ENCODE measurements at places on chromosomes 1 and 21.

GRCh38 chr1:14862114-14862771 lies 263.8 kb downstream of the KAZN start:
- DNase-seq: no peak

GRCh38 chr1:184276416-184276815 lies 110.4 kb upstream of the C1orf21 start:
- no peak for DNase-seq

GRCh38 chr1:225044258-225044657 lies 114.8 kb downstream of the DNAH14 start:
- no peak for DNase-seq

DNA sequence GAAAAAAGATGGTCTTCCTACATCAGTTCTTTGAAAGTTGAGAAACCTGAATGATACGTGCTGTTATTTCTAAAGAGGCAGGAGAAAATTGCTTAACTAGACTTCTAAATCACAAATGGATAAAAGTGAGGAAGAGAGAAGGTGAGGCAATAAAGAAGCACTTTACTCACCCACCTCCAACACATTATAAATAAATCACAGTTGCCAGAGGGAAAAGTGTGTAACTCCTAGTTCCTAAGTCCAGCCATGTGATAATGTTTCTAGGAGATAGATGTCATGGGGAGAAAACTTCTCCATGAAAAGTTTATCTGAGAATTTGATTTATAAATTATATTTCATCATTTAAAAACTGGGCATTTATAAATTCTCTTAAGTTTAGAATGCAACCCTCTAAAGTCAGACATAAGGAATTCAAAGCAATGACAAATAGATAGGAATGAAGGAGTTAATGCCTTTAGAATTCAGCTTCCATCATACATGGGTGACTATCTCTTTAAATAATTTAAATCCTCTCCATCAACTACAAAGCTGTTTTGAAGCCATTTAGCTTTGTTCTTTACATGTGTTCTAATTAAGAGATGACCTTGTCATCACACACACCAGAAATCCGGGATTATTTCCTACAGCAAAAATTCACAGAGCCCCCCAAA lies 60.0 kb downstream of the NRIP1 start:
- DNase-seq: no peak

GRCh38 chr1:63669151-63669961 lies 76.1 kb downstream of the PGM1 start:
- no peak for DNase-seq

DNA sequence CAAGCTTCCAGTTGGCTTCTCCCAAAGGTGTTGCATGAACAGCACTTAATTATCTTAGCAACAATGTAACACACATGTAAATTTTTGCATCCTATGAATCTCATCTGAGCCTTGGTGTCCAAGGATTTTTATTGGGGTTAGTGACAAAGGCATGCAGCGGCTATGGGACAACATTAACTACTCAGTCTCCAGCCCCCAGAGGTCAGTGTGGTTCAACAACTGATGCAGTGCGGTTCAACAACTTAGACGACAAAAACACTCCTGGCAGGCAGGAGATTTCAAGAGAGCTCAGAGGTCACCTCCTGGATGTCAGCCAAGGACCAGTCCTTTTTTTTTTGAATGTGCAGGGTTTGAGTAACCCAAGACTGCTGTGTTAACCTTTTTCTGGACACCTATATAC lies 77.5 kb upstream of the HMCN1 start:
- no peak for DNase-seq

DNA sequence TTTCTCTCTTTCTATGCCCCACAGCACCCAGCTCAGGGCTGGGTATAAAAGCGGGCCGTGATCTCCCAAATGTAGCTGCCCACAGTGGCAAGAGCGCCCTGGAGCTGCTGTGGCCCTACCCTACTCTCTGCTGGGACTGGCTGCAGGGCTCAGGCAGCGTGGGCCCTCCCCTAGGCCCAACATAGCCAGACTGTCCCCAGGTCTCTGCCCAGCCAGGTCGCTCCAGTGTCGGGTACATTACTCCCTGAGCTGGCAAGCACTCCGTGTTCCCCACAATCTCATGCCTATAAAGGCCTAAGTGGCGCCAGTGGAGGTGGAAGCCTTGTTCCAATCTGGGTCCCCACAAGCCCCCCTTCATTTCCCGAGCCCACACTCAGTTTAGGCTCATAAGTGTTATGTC lies 66.2 kb downstream of the GLIS1 start:
- no peak for DNase-seq

DNA sequence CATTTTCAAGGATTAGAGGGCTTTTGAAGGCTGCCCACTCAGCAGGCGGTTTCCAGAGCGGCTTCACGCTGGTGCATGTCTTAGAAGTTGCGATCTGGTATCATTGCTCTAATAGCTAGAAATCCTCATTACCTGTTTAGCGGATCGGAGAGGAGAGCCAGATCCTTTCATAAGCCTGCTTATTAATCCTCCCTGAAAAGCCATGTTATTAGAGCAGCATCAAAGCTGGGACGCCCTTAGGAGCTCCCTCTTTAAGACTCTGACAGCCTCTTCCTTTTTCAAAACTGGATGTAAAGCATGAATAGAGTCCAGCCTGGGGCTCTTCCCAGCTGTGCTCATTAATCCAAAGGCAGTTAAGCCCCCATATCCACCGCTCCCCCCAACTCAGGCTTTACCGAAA lies 13.9 kb upstream of the CTSE start:
- DNase-seq: no peak

GRCh38 chr1:84982395-84982794 lies 14.5 kb downstream of the MCOLN2 start:
- DNase-seq: no peak

DNA sequence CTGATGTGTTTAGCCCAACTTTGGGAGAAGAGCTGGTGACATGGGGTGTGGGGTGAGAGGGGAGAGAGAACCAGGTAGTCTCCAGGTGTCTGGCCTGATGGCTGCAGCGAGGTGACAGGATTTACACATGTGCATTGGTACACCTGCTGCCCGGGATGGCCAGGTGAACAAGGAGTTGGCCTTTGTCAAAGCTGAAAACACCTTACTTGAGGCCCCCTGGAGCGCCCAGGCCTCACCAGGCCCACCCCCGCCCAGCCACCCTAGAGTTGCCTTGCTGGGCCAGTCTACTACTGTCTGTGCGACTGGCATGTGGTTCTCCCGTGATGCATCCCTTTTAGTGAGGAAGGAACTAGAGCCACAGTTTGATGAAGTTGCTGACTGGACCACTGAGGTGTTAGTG lies 90.5 kb downstream of the ADARB1 start:
- no peak for DNase-seq

GRCh38 chr1:16158993-16159831 lies 3.3 kb upstream of the EPHA2 start:
- no peak for DNase-seq

DNA sequence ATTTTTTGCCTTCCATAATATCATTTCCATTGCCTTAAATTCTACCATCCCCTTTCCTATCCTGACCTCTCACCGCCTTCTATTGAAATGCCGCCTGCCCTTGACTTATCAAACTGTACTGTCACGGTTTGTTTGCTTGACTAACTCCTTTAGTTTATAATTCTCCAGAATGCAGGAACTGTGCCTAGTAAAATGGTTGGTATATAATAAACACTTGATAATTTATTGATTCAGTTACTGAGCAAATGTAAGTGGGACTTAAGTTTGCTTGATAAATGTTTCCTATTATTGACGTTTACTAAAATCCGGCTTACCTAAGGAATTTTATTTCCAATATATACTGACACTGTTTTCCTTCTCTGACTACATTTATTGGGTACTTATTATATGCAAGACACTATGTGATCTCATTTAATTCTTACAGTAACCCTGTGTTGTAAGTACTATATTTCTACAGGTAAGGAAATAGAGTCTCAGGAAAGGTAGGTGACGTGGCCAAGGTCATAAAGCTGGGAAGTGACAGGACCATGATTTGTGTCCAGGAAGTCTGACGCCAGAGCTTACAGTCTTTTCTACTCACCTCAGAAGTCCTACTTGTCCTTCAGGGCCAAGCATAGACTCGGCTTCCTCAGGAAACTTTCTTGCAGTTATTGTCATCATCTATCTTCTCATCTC lies 35.7 kb downstream of the DPT start:
- no peak for DNase-seq

- no peak for DNase-seq
Observed at GRCh38 chr1:95246511-95246910, 12.5 kb downstream of the RWDD3 start.

DNA sequence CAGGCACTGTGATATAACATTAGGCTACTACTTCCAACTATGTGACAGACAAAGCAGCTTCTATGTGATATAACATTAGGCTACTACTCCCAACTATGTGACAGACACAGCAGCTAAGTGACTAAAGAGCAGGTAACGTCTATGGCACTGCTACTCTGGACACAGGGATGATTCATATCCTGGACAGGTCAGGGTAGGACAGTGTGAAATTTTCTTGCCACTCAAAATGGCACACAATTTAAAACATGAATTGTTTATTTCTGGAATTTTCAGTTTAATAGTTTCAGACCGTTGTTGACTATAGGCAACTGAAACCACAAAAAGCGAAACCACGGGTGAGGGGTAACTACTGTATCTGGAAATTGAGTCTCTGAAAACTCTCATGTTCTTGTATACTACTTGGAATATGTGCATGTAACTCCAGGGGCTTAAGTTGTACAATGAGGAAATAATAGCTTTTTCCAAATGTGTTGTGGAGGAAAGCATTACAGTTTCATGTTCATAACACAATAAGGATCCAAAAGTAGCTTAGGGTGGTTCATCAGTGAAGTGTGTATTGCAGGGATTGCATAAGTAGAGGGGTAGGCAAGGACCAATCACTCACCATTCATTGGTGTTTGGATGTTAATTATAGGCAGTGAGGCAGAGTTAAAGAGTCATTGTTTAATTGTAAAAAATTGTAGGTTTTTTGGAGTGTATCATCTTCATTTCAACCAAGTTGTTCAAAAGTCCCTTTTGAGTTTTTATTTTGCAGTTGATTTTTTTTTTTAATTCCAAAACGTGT lies 5.3 kb downstream of the DTL start:
- DNase-seq: no peak

- no peak for DNase-seq
Observed at GRCh38 chr1:80731241-80731894, 1069.4 kb upstream of the ADGRL2 start.

DNA sequence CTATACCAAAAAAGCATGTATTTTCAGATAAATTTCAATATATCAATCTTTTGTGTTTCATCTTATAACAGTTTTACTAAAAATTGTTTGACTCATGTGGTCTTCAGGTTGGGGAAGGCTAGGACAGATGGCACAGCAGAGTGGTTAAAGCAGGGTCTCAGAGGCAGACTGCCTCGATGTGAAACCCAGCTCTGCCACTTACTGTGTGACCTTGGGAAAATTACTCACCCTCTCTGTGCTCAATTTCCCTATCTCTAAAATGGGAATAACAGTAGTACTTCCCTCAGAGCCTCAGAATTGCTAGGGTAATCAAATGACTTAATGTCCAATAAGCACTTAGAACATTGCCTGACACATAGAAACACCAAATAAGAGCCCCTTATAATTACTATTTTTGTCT lies 262.1 kb upstream of the FMN2 start:
- no peak for DNase-seq

DNA sequence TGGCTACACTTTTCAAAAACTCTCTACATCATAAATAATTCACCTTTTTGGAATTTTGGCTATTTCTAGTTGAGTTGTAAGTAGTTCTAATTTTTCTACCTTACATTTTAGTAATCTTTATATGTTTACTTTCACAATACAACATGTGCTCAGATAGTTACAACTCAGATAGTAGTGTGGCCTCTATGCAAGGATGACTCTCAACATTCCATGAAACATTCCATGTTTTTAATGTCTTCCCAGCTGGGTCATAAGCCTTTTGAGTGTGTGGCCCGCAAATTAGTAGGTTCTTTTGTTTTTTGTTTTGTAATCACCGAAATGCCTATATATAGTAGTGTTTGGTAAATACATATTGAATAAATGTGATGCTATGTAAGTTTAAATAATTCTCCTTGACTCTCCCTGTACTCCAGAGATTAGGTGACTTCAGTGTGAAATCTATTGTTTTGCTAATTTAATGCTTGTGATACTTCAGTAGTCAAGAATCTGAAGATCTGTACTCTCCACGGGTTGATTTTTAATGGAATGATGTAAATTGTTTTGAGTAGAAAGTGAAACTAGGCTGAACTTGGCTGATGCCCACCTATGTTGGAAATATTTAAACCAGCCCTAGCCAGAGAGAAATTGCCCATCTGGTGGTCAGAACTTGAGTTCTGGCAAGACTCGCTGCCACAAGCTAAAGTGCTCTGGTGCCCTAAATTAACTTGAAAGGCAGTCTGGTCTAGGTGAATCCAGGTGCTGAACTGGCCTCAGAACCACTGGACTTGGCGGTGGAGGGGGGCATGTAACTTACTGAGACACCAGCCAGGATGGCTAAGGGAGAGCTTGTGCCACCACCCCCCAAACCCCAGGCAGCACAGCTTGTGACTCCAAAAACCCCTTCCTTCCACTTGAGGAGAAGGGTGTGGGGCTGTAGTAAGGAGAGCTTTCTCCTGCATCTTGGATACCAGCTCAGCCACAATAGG lies 165.6 kb downstream of the USP25 start:
- no peak for DNase-seq

DNA sequence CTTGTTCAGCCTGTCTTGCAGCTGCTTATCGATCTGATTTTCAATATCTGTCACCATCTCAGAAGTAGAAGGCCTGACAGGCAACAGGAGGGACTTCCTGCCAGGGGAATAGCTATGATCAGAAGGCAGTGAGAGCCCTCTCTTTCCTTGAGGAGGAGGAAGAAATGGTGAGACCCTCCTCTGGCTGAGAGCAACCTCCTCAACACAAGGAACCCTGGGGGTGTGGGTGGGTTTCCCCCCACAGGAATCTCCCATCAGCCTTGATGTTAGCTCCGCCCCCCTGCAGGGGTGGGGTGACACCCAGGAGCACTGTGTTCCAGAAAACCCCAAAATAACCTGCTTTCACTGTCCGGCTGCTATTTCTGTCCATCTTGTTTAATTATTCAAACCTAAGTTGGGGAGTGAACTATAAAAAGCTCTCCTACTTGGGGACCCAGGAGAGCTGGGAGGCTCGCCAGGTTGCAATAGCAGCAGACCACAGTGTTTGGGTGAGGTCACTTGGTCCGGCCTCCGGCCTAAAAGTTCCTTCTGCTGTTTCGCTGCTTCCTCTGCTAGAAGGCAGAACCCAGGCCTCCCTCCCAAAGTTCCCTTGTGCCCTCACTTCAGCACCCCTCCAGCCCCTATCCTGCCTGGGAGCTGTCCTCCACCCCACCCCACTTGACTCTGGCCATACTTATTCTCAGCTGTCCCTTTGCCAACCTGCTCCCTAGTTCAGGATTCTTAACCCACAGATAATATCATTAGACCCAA lies 7.8 kb upstream of the MEF2D start:
- DNase-seq: no peak

- no peak for DNase-seq
Observed at GRCh38 chr1:205719015-205719414, 31.0 kb downstream of the NUCKS1 start.

DNA sequence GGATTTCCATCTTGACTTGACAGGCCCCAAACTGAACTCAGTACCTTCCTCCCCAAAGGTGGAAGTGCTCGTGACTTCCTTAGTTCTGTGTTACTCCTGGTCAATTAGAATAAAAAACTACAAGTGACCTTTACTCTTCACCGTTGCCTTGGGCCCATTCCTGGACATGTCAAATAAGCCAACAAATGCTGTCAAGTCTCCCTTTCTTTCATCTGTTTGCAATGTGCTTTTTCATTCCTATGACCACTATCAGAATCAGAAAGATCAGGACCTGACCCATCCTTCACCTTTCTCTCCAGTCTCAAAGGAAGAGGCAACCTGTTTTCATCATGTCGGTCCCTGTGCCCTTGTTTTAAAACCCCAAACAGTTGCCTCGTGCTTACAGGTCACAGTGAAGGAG lies 4.9 kb upstream of the KCNJ10 start:
- no peak for DNase-seq

- DNase-seq: peak; percentile 59
Observed at GRCh38 chr1:230568008-230568407, 74.3 kb upstream of the COG2 start.

Data from activated CD8-positive, alpha-beta memory T cell treated with anti-CD3 and anti-CD28 coated beads, Interleukin-2, amount 50 U/mL, for 48 hours (primary cell).